ENCODE measurements at places on chromosomes 5 and 9. TPM values are rescaled to one million over a fixed set of nuclear protein-coding genes. Genes with fewer than 3 reads are reported as not detected.

FABP6 gene
- total RNA-seq: not detected

CCDC152 gene
- total RNA-seq: 6.7 TPM

LHX3 gene
- not detected for total RNA-seq

ADAMTS2 gene
- not detected for total RNA-seq

ZNF484 gene
- 7.5 TPM for total RNA-seq

RAB24 gene
- total RNA-seq: 21.7 TPM

PCDHGB5 gene
- total RNA-seq: 0.15 TPM

CD180 gene
- total RNA-seq: 0.07 TPM

ANKRD55 gene
- total RNA-seq: 2.6 TPM

CLINT1 gene
- total RNA-seq: 49.4 TPM

APBB3 gene
- 16.8 TPM for total RNA-seq

EIF4E1B gene
- not detected for total RNA-seq

DAPK1 gene
- total RNA-seq: 1.9 TPM

ERCC6L2 gene
- 23.1 TPM for total RNA-seq

BTNL8 gene
- not detected for total RNA-seq

LPAR1 gene
- total RNA-seq: not detected

Measured in activated CD4-positive, alpha-beta memory T cell treated with anti-CD3 and anti-CD28 coated beads for 36 hours (primary cell).